Endothelial cell of coronary artery (primary cell): ENCODE measurements at places on chromosomes 1 and 21. TPM values are rescaled to one million over a fixed set of nuclear protein-coding genes. Genes with fewer than 3 reads are reported as not detected.

NOS1AP gene
- total RNA-seq: 0.66 and 0.81 TPM in 2 replicates

NID1 gene
- total RNA-seq: 60.6 and 101 TPM in 2 replicates

GABPA gene
- total RNA-seq: 23.1 and 24.8 TPM in 2 replicates

IVL gene
- total RNA-seq: not detected in 2 replicates

SLC22A15 gene
- total RNA-seq: 0.09 and 0.47 TPM in 2 replicates

PM20D1 gene
- not detected in 2 replicates for total RNA-seq

DISC1 gene
- total RNA-seq: 13.6 and 15.6 TPM in 2 replicates

OR2G6 gene
- not detected in 2 replicates for total RNA-seq

LYPD8 gene
- total RNA-seq: 0.19 TPM in 1 of 2 replicates, not detected in the other

LCE2B gene
- total RNA-seq: not detected in 2 replicates

RGS8 gene
- not detected in 2 replicates for total RNA-seq
